ENCODE measurements at places on chromosomes 12 and 14.

DNA sequence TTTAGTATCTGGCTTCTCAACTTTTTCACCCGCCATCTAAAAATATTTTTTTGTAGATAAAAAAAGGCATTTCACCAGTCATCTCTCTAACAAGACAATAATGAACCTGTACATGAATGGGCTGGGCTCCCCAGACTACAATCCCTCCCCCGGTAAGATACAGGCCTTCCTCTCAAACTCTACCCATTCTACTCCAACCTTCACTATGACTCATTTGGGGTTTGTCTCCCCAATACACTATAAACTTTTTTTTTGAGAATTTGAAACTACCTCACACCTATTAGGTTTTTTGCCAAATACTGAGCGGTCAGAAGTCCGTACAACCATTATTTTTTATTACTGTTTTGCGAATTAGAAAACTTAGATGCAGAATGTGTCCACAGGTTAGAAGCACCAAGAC is 784 bp downstream of the RPL6 start:
- no peak for DNase-seq

GRCh38 chr12:131793243-131794022 is 34.8 kb upstream of the MMP17 start:
- no peak for DNase-seq

GRCh38 chr12:41067941-41068645 is 120.0 kb upstream of the PDZRN4 start:
- DNase-seq = no peak

DNA sequence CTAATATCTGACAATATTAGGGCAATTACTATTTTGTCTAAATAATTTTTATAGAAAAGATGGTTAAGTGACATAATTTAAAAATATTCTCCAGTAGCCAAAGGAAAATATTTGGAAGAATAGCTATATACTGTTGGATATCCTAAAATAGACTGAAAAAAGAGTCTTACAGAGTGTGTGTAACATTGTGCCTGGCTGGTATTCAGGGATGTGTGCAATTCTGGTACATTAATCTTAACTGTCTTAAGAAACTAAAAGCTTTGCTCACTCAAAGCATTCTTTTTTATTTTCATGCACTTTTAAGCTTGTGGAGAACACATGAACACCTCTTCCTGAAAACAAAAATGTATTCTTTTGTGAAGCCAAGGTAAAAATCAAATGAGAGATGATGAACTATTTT is 10.1 kb upstream of the NR2C1 start:
- DNase-seq = no peak

GRCh38 chr14:68561531-68562007 is 231.3 kb downstream of the ZFP36L1 start:
- DNase-seq = no peak

DNA sequence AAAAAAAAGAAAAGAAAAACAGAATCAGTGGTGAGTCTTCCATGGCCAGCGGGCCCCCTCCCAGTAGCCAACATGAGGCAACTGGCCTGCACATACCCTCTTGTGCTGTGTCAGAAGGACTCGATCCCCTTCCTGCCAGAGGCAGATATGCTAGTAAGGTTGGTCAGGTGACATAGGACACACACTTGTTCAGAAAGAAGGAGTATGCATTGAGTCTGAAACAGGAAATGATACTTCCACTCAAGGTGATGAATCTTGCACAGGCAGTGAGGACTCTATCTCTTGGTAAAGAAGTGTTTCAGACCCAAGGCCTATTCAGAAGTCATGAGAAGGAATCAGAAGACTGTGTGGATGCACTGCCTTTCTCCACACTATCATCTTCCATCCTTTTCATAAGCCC is 269.7 kb upstream of the FAR2 start:
- no peak for DNase-seq

DNA sequence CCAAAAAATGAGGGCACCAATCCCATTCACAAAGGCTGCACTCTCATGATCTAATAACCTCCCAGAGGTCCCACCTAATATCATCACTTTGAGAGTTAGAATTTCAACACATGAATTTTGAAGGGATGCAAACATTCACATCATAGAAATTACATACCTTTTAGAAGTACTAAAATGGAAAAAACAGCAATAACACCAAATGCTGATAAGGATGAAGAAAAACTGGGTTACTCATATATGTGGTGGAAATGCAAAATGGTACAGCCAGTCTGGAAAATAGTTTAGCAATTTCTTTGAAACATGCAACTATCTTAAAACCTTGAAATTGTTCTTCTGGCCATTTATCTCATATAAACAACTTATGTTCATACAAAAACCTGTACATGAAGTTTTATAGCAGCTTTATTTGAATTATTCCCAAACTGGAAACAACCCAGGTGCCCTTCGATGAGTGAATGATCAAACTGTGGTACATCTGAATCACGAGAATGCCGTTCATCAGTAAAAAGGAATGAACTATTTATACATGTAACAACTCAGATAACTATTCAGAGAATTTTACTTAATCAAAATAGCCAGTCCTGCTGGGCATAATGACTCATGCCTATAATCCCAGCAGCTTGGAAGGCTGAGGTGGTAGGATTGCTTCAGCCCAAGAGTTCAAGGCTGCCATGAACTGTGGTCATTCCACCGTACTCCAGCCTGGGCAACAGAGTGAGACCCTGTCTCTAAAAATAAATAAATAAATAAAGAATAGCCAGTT is 109.4 kb upstream of the SSTR1 start:
- no peak for DNase-seq

GRCh38 chr12:119869720-119870119 is 7.4 kb downstream of the CIT start:
- DNase-seq = no peak

- DNase-seq = no peak
Measured at GRCh38 chr12:47419497-47419896, 286.3 kb downstream of the RPAP3 start.
